ENCODE measurements at places on chromosomes 4 and X. TPM values are rescaled to one million over a fixed set of nuclear protein-coding genes. Genes with fewer than 3 reads are reported as not detected.

GIMD1 gene
- not detected for total RNA-seq

TLR7 gene
- total RNA-seq, result not detected

ATOH1 gene
- total RNA-seq, result not detected

HMX1 gene
- not detected for total RNA-seq

HTT-AS gene
- not detected for total RNA-seq

EXOC1L gene
- total RNA-seq, result not detected

GAB3 gene
- 2.7 TPM for total RNA-seq

TMEM150C gene
- 10.7 TPM for total RNA-seq

ASB11 gene
- 1.8 TPM for total RNA-seq

MSX1 gene
- total RNA-seq, result 7.2 TPM

LGI2 gene
- total RNA-seq, result 0.72 TPM

DNA sequence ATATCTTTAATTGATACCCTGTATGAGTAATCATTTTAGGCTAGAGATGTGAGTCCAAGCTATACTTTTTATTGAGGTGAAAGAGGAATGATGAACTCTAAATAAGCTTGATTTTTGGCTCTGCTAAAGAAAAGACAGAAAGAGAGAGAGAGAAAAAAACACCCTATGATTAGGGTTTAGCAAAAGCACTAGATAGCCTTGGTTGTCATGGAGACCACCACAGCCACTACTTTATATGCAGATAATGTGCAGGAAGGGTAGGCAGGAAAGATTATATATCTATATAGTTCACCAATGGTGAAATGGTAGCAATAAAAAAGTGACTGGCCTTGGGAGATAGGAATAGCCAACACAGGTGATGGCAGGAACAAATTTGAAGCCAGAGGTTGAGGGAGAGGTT, 69.9 kb upstream of the CAMK2D start:
- DNase-seq, result no peak

- no peak for DNase-seq
Observed at GRCh38 chr4:78543424-78544125, 8.0 kb upstream of the ANXA3 start.

- DNase-seq, result no peak
Observed at GRCh38 chr4:121472937-121473721, 92.3 kb upstream of the QRFPR start.

- DNase-seq, result no peak
Observed at GRCh38 chrX:9807355-9808182, 21.3 kb downstream of the SHROOM2 start.

GRCh38 chr4:88378691-88379559, at the start of gene HERC6:
HERC6 (plus strand) TSS chr4:88378852; CDS start chr4:88378922, 70 bp downstream.
- DNase-seq, result peak; percentile 83

- peak; percentile 51 for DNase-seq
Observed at GRCh38 chr4:2789351-2789750, 3.5 kb upstream of the SH3BP2 start.

- DNase-seq, result no peak
Observed at GRCh38 chr4:173860094-173860493, 330.1 kb upstream of the HAND2 start.

GRCh38 chrX:20059467-20060128, 57.1 kb downstream of the MAP7D2 start:
- no peak for DNase-seq

GRCh38 chr4:2798399-2799223, 5.7 kb downstream of the SH3BP2 start:
- peak; percentile 88 for DNase-seq

GRCh38 chr4:73855406-73855805, 2.3 kb downstream of the PF4V1 start:
- no peak for DNase-seq

DNA sequence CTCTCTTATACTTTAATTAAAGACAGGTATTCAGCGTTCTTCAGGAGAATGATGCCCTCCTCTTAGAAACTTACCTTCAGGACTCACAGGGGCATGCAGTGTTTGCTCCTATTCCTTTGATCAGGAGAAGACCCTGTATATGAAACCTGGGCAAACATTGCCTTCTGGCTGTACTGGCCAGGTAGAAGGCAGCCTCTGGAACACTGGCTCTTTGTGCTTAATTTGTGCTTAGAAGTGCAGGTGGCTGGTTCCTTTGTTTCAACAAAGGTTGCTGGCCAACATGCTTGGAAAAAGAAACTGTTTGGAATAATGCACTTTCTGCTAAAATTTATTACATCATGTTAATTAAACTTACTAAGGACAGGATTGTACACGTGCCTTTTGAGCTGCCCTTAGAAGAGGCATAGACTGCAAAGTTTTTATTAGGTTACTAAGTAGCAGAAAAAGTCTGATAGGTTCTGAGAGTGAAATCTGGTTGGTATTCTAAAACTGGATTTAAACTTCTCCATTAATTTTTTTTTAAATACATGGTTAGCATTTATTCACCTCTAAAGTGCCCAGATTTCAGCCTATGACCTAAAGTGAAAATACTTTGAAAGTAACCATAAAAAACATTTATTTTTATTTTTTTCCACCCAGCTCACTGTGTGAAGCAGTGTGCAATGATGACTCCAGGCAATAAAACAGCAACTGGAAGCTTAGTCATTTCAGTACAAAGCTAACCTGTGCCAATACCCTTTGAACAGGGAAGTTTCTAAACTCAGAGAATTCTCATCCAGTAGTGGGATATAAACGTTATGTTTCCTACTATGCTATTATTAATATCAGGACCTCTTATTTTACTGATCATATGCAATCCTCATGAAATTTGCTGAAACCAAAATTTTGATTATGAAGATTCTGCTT, 11.3 kb downstream of the RASSF6 start:
- DNase-seq, result no peak

- DNase-seq, result no peak
Observed at GRCh38 chr4:182700362-182701160, 216.6 kb downstream of the DCTD start.

DNA sequence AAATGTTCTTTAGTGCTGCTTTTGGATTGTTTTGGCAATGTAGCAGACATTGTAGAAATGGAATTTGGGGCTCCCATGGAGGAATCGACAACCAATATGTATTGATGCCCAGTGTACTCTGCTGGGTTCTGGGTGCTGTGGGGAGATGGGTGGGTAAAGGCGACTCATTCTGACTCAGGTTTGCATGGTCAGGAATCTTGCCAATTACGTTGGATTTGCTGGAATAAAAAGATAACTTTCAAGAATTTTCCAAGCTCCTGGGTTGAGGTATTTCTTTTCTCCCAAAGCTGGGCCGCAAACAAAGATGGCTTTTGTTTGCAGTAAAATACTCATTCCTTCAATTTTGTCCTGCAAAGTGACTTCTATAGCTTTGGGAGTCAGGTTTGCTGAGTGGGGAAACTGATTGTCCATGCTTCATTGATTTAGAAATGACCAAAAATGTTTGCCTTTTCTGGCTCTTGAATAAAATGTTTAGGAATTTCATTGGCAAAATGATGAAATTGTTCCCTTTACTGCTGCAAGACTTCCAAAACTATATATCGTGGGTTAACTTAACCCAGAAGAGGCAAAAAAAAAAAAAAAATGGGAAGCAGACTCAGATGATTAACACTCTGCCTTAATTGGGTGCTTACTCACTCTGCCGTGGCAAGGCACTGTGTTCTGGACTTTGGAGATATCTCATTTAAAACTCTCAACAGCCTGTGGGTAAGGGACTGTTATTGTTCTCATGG, 57.0 kb downstream of the RTL9 start:
- no peak for DNase-seq

DNA sequence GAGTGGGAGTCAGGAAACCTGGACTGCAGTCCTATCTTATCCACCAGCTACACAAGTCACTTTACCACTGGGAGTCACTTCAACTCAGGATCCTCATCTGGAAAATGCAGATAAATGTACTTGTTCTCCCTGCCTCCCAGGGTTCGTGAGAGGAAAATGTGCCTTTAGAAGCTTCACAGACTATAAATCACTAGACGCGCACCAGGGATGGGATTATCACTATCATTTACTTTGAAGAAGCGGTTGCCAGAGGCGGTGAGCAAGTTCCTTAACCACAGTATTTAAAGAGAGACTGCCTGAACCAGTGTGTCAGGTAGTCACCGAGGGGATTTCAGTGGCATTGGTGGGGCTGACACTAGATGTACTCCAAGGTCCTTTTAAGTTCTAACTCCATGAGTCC, 219.5 kb downstream of the HS6ST2 start:
- DNase-seq, result no peak

GRCh38 chr4:38920186-38920585, 52.6 kb downstream of the FAM114A1 start:
- DNase-seq, result no peak

DNA sequence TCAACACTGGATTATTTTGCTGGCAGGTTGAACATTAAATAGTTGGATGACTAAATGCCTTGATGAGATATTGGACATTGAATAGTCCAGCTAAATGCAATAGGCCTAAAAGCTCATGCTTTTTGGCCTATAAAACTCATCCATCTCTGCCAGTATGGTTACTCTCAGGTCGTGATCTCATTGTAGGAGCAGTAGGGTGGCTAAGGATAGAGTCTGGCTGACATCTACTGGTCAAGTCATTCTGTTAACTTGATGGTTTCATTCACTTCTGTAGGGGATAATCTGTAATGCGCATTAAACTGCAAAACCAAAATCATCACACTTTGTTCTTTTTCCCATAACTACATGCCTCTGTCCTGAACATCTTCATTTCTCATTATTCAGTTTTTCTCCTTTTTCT, 227.0 kb downstream of the DKK2 start:
- no peak for DNase-seq

DNA sequence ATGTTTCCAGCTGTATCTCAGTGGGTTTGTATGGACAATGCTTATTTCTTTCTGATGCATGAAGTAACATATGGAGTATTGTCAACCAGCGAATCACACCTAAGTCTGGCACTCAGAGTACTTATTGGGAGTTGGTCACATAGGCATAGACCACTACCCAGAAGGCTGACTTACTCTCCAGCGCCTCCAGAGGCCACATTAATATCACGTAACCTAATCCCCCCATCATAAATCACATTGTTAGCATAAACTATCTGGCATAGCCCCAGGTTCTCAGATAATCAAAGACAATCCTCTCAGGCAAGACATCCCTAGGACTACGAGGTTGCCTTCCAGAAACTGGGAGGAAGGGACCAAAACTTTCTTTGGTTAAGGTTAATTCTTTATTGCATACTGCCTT, 560.5 kb upstream of the PABPC4L start:
- no peak for DNase-seq

Data from suprapubic skin (tissue), 4 donors.